ENCODE measurements at places on chromosomes 6 and 20.
A peak's percentile ranks its signal among the peaks of the same experiment; 100 is the strongest.

DNA sequence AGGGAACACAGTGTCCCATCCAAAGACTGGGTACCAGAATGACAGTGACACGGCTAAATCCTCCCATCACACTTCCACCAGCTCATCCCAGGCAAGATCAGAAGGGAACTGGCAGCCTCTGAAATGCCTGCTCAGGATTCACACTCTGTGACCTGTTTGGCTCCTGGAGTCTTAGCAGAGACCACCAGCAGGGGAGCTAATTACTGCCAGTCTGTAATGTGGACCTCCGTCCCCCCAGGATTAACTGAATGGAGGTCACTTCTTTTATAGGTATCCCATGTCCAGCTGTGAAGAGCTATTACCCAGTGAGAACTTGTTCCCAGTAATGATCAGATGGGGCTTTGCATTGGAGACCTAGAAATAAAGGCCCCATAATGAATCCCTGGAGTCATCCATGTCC, 45.2 kb downstream of the DEFB114 start:
- no peak for DNase-seq

DNA sequence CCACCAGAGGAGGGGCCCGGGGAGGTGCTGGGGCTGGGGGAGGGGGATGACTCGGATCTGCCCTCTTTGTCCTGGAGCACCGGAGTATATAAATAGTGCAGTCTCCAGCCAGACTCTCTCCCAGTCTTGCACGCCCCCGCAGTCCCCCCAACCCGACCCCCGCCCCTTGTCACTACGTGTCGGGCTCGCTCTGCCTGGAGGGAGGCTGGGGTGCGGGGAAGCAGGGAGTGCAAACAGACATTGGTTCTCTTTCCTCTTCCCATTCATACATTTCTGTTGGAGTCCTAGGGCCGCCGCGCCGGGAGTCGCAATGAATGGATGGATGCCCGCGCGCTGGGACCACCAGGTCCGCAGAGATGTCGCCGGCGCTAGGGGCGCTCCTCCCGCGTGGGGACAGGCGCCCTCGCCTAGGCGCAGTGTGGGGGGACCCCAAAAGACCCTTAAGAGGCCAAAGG, 179.3 kb downstream of the TBXT start:
- no peak for DNase-seq

DNA sequence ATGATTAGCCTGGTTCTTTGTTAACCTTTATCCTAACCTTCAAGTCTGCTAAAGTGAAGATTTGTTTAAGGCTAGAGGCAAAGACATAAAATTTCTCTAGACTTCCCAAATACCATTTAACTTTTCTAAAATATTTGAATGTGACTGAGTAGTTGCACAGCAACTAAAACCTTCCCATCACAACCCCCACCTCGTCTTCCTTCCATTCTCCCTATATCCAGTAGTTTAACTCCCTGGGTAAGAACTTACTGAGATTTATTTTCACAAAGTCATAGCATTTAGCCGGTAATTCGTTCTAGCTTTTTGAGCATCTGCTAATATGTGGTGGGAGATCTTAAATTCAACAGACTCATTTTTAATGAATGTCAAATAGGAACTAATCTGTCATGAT, 87.9 kb upstream of the AKIRIN2 start:
- DNase-seq, result no peak

DNA sequence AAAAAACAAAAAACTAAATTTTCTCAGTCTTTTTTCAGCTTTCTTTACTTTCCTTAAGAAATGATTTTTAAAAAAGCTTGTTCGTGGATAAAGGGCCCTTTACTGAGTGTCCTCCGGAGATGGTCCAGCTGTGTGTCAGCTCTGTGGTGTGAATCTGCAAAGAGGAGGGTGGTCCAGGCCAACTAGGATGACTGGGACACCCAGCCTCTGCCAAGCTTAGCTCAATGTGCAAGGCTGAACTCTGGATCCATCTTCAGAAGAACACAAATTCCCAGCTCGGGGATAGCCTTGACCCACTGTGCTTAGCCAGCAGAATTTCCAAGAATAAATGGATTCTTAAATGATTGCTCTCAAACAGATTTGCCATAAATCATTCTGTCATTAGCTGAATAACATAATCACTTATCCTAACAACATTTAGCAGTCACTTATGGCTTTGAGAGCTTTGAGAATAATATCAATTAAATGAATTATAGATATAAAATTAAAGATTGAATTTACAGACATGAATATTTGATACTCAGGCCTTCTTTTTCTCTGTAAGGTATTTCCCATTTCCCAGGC, 14.2 kb upstream of the CALHM5 start:
- DNase-seq, result no peak

- peak; percentile 48 for DNase-seq
Observed at GRCh38 chr6:107716688-107717089, 107.4 kb downstream of the SCML4 start.

DNA sequence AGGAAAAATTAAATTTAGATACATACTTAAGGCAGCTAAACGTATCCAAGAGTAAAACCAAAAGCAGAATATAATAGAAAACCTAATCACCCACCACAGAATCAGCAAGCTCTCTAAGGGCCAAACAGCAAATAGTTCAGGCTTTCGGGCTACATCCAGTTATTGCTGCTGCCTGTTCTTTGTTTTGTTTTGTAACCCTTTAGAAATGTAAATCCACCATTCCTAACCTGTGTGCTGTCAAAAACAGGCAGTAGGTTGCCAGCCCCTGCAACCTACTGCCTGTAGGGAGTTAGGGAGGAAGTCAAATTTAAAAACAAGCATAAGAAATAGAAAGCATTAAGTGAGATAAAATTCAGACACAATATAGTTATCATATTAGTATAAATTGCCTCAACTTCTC, 225.9 kb downstream of the PTPRT start:
- no peak for DNase-seq

All from fibroblast of skin of right biceps (primary cell).